ENCODE measurements at places on chromosomes 1 and 21.

GRCh38 chr1:198657550-198658064, 18.8 kb downstream of the PTPRC start:
- no peak for DNase-seq

- no peak for DNase-seq
Observed at GRCh38 chr1:82565546-82565945, 764.8 kb downstream of the ADGRL2 start.

DNA sequence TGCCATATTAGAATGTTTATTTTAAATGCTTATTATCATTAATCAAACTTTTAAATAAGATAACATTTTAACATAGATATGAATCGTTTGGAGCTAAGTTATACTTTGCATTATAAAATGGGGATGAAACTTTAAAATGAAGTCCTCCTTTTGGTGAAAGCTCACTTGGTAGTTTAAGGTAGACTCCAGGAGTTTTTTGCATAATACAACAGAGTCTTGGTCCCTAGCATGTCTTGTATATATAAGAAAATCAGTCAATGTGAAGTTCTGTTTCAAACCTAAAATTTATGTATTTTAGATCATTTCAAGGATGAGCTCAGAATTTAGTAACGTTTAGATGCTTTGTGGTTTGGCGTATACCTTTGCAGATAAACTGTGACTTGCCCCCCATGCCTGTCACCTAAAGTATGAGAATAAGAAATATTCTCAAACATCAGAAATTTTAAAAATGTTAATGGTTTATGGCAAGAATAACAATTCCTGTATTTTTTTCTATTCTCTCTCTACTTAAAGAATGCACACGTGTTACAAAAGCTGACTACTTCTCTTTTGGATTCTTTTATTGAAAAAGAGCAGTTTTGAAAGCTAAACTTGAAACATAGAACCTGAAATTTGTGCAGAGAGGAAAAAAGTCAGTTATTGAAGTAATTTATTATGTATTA, 3.8 kb downstream of the NFIA start:
- DNase-seq, result no peak

GRCh38 chr1:5740450-5740849, 251.8 kb downstream of the NPHP4 start:
- DNase-seq, result no peak

DNA sequence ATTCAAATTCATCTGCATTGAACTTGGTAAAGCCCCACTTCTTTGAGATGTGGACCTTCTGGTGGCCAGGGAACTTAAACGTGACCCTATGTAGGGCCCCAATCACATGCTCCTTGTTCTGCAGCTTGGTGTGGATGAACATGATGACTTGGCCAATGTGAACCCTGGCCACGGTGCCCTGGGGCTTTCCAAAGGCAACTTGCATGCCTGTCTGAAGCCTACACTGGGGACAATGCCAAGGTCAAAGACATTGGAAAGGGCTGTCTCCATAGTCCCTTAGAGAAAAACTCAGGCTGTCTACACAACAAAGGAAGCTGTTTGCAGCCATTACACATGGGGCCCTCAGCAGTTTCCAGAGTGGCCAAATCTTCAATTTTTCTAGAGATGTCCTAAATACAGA, 8.9 kb upstream of the VPS13D start:
- DNase-seq, result no peak
